ENCODE measurements at places on chromosomes 5 and 9.

- no peak for DNase-seq
Measured at GRCh38 chr5:118596255-118596654, 392.1 kb downstream of the DTWD2 start.

GRCh38 chr5:158236511-158237335 lies 377.8 kb upstream of the CLINT1 start:
- no peak for DNase-seq

GRCh38 chr5:131953969-131954368 lies 8.5 kb upstream of the MEIKIN start:
- no peak for DNase-seq

- DNase-seq: no peak
Measured at GRCh38 chr9:113776194-113776593, 99.9 kb upstream of the ZNF618 start.

- DNase-seq: no peak
Measured at GRCh38 chr9:82356871-82357270, 368.3 kb downstream of the SPATA31D1 start.

GRCh38 chr9:93617273-93617672 lies 40.9 kb downstream of the PHF2 start:
- DNase-seq: no peak

GRCh38 chr9:133054194-133054890 lies 7.4 kb upstream of the CEL start:
- DNase-seq: no peak

GRCh38 chr5:32507738-32508434 lies 63.3 kb upstream of the ZFR start:
- DNase-seq: no peak

GRCh38 chr5:58582019-58582802 lies 664 bp upstream of the RAB3C start:
- no peak for DNase-seq

- no peak for DNase-seq
Measured at GRCh38 chr5:1926471-1927341, 44.0 kb upstream of the IRX4 start.

GRCh38 chr5:125037020-125037419 lies 290.6 kb upstream of the ZNF608 start:
- no peak for DNase-seq

DNA sequence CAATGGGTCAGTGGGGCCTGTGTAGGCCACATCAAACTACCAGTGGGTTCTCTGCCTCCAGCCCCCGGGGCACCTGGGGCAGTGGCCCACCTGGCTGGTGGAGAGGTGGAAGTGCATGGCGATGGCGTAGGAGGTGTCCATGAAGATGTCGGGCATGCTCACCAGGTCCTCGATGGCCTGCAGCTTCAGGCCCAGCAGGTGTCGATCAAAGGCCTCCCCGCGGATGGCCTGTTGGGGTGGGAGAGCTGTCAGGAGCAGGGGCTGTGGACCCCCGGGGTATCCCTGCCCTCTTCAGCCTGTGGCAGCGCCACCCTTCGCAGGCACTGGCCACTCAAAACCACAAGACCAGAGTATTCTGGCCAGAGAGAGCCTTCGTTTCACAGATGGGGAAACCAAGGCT lies 14.7 kb downstream of the CRAT start:
- DNase-seq: no peak

DNA sequence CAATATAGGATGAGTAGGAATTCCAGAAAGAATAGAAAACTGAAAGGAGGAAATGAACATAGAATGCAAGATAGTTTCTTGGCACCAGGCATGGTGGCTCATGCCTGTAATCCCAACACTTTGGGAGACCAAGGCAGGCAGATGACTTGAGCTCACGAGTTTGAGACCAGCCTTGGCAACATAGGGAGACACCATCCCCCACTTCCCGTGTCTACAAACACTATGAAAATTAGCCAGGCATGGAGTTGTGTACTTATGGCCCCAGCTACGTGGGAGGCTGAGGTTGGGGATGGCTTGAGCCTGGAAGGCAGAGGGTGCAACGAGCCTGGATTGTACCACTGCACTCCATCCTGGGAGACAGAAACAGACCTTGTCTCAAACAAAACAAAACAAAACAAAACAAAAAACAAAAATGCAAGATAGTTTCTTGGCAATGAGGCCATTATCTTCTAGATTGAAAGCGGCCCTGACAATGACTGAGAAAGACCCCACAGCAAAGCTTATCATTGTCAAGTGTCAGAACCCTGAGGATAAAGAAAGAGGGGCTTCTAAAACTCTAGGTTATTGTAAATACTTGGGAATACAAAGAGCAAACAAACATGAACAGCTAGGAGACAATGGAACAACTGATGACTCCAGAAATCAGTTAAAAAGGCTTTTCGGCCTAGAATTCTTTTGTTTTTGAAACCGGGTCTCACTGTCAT lies 9.2 kb downstream of the SQSTM1 start:
- DNase-seq: no peak

DNA sequence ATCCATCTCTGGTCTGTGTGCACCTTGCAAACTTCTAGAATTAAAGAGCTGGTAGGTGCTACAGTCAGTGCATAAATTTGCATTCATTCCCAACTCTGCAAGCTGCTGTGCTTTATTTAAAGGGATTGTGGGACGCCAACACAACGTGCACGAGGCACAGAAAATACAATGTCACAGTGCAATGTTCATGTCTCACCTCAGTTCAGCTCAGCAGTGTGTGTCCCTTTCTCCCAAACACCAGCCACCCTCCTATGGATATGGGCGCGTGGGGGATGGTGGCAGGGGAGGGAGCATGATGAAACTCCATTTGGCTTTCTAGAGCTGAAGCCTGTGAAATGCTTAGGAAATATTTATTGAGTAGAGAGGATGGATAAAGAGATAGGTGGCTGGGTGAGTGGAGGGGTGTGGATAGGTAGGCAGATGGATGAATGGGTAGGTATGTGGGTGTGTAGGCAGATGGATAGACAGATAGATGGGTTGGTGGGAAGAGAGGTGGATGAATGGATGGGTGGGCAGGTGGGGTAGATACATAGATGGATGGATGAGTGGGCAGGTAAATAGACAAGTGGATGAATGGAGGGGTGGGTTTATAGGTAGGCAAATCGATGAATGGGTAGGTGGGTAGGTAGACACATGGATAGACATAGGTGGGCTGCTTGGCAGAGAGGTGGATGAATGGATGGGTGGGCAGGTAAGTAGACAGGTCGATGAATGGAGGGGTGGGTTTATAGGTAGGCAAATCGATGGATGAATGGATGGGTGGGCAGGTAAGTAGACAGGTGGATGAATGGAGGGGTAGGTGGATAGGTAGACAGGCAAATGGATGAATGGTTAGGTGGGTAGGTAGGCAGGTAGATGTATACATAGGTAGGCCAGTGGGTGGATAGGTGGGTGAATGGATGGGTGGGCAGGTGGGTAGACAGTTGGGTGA lies 92.7 kb upstream of the FCN2 start:
- DNase-seq: no peak

GRCh38 chr5:151258816-151259215 lies 5.8 kb downstream of the GM2A start:
- DNase-seq: no peak

DNA sequence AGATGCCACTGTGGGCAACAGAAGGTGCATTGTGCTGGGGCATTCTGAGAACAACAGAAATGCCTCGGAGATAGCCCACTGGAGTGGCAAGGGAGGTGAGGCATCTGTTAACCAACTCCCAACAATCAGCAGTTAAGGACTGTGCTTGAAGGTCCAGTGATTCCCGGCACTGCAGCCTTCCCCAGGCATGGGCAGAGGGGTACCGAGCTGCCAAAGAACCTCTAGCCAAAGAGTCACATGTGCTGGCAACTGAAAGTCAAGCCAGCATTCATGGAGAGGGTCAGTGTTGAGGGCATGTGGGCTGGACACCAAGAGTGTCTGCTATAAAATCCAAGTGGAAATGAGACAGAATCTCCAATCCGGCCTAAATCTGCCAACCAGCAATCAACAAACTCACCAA lies 149.6 kb downstream of the ASTN2 start:
- DNase-seq: no peak

- DNase-seq: peak; percentile 59
Measured at GRCh38 chr9:99000476-99001395, 57.0 kb downstream of the COL15A1 start.

DNA sequence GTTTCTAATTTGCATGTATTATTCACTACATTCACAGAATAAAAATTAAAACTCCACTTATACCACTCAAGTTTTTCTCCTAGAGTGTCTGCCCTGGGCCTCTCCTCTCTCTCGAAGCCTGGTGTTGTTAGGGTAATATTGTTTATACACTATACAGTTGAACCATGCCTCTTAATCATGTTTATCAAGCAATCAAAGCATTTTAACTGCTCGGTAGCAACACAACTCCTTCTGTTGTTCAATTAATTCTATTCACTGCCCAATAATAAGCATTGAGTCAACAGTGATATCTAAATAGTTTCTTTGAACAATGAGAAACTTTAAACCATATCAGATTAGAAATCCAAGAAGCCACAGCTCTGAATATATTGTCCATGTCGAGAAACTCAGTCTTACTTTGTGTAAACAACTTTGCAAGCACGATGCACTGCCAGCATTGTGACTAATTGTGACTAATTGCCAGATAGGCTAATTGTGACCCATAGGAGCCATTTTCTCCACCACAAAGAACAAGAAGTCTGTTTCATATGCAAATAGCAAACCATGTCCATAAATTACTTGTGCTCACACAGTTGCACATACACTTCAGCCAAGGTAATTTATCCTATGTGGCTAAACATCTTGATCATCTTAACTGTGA lies at the start of gene DNAH5:
DNAH5 (minus strand) TSS at position 129 of the 640 bp plus-strand sequence. CDS start 250 bp downstream, outside the sequence.
- DNase-seq: no peak

DNA sequence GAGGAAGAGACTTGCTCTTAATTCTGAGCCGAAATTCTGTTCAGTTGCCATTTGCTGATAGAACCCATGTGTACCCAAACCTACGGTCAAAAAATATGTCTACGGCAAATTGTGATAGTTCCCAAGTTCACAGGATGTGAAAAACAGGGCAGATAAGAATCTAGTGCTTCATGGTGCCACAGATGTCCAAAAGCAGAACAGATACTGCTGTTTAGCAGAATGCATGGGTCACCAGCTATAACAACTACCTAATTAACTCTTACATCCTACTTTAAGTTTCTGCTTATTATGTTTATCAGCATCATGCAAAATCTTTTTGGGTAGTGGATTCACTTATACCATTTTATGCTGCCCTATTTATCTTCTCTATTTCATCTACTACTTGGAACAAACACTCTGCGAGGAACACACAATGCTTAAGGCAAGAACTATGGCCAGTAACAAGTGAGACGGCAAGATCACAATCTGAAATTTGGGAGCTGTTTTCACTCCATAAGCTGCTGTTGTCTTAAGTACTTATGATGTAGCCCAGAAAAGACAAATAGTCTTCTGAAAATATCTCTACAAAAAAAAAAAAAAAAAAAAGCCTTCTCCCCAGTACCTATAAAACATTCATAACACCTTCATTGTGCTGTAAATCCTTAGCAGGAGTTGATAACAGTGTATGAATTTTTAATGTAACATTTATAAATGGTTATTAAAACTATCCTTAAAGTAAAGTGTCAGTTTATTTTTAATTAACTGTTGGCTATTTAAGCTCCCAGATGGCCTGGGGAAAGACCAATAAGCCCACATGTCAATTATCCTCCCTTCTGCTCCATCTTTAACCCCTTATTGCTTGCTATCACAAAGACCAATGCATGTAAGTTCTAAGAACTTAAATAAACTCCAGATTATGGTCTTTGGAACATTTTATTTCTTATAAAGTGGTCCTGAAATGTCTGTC lies 232.3 kb downstream of the TLR4 start:
- DNase-seq: no peak

GRCh38 chr9:36788534-36788933 lies 215.8 kb downstream of the MELK start:
- DNase-seq: no peak

DNA sequence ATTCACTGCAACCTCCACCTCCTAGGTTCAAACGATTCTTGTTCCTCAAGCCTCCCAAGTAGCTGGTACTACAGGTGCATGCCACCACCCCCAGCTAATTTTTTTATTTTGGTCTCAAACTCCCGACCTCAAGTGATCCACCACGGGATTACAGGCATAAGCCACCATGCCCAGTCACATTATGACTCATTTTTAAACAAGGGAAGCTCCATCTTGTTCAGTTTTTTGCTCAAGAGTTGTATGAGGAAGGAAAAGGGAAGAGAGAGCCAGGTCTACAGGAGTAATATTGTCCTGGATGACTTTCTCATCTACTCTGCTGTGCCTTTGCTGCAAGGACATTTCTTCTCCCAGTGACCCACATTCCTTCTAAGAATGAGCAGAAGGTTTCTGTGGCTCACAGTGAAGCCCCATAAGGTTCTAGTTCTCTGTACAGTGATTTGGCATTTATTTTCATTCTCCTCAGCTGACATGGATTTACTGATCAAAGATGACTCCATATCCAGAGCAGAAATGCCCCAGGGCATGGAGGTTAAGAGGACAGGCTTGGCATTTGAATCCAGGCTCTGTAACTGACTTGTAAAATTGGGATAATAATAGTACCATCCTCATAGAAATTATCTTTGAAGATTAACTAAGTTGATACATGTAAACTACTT lies 153.5 kb downstream of the CDH6 start:
- no peak for DNase-seq

DNA sequence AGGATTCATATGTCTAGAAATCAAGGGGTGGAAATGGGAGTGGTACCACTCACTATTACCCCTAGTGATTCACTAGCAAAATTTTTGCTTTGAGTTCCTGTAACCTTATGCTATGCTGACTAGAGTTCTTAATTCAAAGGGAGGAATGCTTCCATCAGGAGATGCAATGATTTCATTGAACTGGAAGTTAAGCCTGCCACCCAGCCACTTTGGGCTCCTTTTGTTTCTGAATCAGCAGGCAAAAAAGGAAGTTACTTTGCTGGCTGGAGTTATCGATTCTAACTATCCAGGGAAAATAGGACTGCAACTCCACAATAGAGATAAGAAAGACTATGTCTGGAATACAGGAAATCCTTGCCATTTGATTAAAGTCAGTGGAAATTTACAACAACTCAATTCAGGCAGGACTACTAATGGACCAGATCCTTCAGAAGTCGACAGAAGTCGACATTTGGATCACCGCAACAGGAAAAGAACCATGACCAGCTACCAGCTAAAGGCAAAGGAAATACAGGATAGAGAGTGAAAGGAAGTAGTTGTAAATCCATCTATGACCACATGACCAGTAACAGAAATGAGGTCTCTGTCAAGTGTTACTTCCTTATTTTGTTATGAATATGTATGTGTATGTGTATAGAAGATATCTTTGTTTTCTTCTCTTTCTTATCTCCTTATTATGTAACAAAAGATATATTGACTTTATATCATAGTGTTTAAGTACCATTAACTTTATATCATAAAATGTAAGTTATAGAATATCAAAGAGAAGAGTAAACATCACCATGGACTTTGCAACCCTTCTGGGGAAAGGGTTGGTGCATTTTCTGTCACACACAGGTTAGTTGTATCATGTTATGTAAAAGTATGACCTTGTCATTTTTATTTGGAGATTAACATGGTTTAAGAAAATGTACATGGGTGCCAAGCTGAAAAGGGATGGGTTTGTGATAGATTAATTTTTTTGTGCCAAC lies 198.7 kb upstream of the HAPLN1 start:
- DNase-seq: no peak

DNA sequence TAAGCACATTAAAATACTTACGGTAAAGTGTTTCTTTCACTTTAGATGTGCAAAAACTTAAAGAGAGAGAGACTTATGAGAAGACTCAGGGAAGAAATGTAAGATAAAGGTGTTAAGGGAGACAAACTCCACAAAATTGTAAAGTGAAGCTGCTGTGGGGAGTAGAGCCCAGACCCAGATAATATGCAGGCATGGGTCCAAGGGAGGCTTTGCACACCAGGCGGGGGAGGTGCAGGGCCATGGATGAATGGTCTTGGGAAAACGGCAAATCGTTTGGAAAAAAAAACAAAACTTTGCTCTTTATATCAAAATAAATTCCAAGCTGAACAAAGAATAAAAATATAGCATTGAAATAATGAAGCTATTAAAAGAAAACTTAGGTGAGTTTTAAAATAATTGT lies 9.1 kb downstream of the SYK start:
- DNase-seq: no peak

All from stimulated activated CD4-positive, alpha-beta T cell treated with anti-CD3 and anti-CD28 coated beads, Interleukin-2, amount 100 ng/mL, for 24 hours (primary cell).